Stimulated activated CD4-positive, alpha-beta T cell treated with anti-CD3 and anti-CD28 coated beads, Interleukin-1b, Interleukin-23, amount 100 ng/mL, for 1 hour (primary cell): ENCODE measurements at places on chromosomes 7 and 10.

GRCh38 chr7:158484801-158485531, 102.7 kb downstream of the PTPRN2 start:
- DNase-seq = no peak

DNA sequence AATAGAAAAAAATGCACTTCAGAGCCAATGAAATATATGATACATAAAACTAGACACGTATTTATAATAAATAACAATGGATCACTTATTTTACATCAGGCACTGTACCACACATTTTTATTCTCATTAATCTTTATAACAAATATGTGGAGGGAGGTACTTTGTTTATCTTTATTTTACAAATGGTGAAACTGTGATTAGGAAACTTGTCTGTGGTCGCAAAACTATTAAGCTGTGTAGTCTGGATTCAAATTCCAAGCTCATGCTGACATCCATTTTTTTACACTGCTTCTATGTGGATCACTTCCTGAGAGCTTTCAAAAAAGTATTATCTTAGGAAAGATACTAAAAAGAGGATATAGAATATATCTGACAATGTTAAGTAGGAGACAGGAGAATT, 978.6 kb downstream of the SORCS1 start:
- DNase-seq = no peak

DNA sequence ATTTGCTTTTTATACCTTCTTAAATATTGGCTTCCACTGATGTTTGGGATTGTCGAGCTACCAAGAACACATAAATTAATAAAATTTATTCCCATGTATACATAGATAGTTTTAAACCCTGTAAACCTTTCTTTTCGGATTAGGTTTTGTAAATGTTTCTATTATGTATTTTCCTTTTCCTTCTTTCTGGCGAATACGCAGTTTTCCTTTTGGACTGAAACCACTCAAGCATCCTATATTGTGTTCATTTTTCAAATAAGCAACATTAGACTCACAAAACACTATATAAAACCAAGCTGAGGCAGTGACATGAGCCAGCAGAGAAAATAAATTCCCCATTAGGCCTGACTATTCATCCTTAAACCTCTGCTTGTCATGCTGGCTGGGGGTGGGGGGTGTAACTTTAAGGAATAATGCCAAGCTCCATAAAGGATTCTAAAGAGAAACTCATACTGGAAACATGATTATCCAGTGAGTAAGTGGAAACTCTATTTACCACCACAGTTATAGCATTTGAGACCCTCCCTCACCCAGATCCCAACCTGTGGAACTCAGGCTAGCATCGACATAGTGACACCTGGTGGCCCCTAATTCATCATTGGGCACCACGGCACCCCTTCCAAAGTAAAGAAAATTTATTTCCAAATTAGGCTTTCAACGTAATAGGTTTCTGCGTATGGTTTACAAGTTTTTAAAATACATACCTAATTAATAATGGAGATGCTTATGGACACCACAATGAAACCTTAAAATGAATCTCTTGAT, 86.5 kb upstream of the CELF2 start:
- no peak for DNase-seq

- DNase-seq = no peak
These were observed 84.7 kb downstream of the TMEM178B start for GRCh38 chr7:141158561-141158960.

GRCh38 chr10:13074563-13075451, 25.2 kb upstream of the OPTN start:
- DNase-seq = no peak

GRCh38 chr7:73829921-73830680, 695 bp upstream of the CLDN4 start:
- no peak for DNase-seq

DNA sequence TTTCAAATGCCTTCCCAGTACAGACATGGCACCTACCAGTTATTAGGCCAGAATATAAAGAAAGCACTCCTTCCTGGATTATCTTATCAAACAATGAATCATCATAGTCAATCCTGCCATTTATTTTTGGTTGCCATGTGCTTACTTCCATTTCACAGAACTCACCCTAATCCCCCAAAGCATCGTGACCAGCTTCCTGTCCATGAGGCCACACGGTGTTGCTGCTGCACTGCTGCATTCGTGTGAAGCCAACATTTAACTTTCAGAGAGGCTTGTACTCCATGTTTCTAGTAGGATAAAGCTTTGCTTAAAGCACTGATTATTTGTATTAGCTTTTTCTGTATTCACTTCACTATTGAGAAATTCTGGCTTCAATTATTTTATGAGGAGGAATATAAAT, 14.4 kb downstream of the COL28A1 start:
- no peak for DNase-seq

DNA sequence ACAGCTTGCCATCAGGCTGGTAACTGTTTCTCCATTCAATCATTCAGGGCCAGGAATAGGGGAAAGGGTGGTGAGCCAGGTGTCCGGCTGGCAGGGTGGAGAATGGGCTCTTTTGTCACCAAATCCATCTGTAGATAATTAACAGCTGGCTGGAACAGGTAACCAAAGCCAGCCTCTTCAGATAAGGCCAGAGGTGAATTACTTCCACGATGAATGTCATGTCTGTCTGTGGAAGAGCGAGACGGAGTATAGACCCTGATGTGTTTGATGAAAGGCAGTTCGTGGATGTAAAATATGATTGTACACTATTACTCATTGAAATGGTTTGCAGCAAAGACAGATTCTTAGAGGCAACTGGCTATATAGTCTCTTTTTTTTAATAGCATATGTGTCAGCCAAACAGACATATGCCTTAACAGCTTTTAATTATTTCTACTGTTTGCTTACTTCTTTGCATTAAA, 149.8 kb downstream of the KLF6 start:
- no peak for DNase-seq

GRCh38 chr7:64774204-64774842, 19.9 kb upstream of the ZNF138 start:
- no peak for DNase-seq

DNA sequence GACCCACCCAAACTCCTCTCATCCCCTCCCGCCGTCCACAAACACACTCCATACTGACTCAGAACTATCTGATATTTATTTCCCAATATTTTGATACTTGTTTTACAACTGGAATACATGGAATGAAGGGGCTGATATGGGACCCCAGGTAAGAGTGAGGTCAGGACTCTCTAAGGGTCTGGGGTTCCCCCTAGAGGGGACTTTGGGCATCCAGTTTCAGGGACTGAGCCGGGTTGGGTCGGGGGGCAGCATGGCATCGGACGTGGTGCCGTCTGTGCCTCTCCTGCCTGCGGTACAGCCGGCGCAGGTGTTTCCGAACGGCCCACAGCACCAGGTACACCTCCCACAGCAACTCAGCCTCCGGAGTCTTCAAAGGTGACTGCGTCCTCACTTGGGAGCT, 7.5 kb downstream of the SPACDR start:
- no peak for DNase-seq

- no peak for DNase-seq
These were observed 46.5 kb upstream of the KIAA1217 start for GRCh38 chr10:24162206-24162985.
